H4 (cell line): ENCODE measurements at places on chromosomes 6 and 20. TPM values are rescaled to one million over a fixed set of nuclear protein-coding genes. Genes with fewer than 3 reads are reported as not detected.

The DNAH8 gene
- not detected in 2 replicates for total RNA-seq

The TSBP1 gene
- not detected in 2 replicates for total RNA-seq

The SLC35D3 gene
- total RNA-seq, result not detected in 2 replicates

The SOX12 gene
- 1.9 and 2.2 TPM in 2 replicates for total RNA-seq

The GABRR2 gene
- total RNA-seq, result 0.08 TPM in 1 of 2 replicates, not detected in the other

The ELOVL2 gene
- total RNA-seq, result 0.58 and 0.85 TPM in 2 replicates

The BEND6 gene
- total RNA-seq, result 10.5 and 18.9 TPM in 2 replicates

The ADGRB3 gene
- 0.79 and 1.1 TPM in 2 replicates for total RNA-seq

The C6orf163 gene
- 0.12 TPM in 1 of 2 replicates, not detected in the other for total RNA-seq

The SLC22A2 gene
- total RNA-seq, result not detected in 2 replicates

The CTCFL gene
- total RNA-seq, result not detected in 2 replicates

The SAMD3 gene
- total RNA-seq, result not detected in 2 replicates

The OR12D3 gene
- total RNA-seq, result not detected in 2 replicates

The STX11 gene
- total RNA-seq, result not detected in 2 replicates

The POPDC3 gene
- total RNA-seq, result 35.9 and 42.4 TPM in 2 replicates

The WASF1 gene
- 12.9 and 15.1 TPM in 2 replicates for total RNA-seq

The CRISP3 gene
- total RNA-seq, result not detected in 2 replicates

The PLN gene
- 0.60 TPM in 1 of 2 replicates, not detected in the other for total RNA-seq

The NKAIN2 gene
- 0.23 and 0.45 TPM in 2 replicates for total RNA-seq

The NKAIN4 gene
- 0.78 TPM in 1 of 2 replicates, not detected in the other for total RNA-seq

The CST7 gene
- 0.94 and 1.1 TPM in 2 replicates for total RNA-seq

The OR2J3 gene
- not detected in 2 replicates for total RNA-seq

The RAET1E gene
- total RNA-seq, result not detected in 2 replicates

The PRSS35 gene
- total RNA-seq, result not detected in 2 replicates
